AG08396 (cell line): ENCODE measurements at places on chromosomes 7 and 10.

DNA sequence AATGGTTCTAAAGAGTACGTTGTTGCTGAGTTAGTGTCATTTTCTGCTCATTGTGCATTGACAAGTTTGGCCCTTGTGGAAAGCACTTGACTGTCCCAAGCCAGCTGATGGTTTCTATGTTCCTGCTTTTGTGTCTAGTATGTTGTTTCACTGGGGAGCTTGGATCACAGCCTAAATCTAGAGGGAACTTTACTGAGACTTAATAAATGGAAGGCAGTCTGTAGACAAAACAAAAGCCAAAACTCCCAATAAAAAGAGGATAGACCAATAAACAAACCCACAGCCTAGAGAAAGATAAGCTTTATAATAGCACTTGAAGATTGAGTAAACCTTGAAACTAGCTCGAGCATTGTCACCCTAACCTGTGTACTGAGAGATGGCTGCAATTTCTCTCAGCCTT lies 196.8 kb downstream of the ADRA2A start:
- DNase-seq, result no peak

GRCh38 chr10:108850138-108850854 lies 1073.0 kb downstream of the XPNPEP1 start:
- DNase-seq, result no peak

DNA sequence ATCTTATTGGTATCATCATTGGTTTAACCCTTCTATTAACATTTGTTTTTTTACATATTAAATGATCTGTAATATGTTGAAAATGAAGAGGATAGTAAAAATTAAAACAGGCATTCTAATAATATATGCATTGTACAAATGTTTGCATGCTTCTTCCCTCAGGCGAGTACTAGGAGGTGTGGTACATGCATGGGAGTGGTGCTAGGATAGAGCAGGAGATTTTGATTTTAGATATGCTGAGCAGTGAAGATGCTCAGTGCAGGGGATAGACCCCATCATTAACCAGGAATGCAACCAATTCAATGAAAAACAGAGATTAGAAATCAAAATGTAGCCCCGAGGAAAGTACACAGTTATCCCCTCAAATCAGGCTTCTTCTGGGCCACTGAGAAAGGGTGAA lies 916.4 kb downstream of the LRMDA start:
- DNase-seq, result no peak

GRCh38 chr10:22503315-22504088 lies 158.2 kb downstream of the SPAG6 start:
- DNase-seq, result no peak

DNA sequence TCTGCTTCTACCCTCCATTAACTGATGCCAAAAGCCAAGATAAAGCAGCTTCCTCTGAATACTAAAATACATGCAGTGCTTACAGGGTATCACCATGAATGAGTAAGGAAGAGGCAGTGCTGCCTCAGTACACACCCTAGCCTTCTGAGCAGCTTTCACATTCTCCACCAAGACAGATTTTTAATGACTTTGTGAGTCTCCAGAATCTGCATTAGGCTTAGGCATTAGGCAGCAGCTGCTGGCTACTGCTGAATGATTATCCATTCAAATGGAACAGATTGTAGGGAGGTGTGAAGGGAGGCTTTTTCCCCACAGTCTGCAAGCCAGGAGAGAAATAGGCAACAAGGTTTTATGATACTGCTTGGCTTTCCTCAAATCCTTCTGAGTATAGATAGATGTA lies 1226.7 kb upstream of the LRRN3 start:
- DNase-seq, result no peak

- DNase-seq, result no peak
Observed at GRCh38 chr7:151107882-151108281, 21.6 kb downstream of the AGAP3 start.

- no peak for DNase-seq
Observed at GRCh38 chr10:24307116-24307515, 98.2 kb downstream of the KIAA1217 start.

GRCh38 chr10:80516506-80517075 lies 21.1 kb upstream of the SH2D4B start:
- no peak for DNase-seq

DNA sequence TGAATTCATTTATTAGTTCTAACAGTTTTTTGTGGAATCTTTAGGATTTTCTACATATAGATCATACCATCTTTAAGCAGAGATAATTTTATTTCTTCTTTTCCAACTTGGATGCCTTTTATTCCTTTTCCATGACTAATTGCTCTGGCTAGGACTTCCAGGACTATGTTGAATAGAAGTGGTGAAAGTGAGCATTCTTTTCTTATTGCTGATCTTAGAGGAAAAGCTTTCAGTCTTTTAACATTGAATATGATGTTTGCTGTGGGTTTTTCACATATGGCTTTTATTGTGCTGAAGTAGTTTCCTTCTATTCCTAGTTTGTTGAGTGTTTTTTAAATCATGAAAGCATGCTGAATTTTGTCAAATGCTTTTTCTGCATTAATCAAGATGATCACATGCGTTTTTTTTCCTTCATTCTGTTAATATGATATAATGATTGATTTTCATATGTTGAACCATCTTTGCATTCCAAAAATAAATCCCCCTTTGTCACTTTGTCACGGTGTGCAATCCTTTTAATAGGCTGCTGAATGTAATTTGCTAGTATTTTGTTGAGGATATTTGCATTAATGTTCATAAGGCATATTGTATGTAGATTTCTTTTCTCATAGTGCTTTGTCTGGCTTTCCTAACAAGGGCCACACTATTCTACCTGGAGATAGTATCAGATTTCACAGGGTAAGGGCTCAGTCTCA lies 92.9 kb downstream of the ZNF467 start:
- no peak for DNase-seq

DNA sequence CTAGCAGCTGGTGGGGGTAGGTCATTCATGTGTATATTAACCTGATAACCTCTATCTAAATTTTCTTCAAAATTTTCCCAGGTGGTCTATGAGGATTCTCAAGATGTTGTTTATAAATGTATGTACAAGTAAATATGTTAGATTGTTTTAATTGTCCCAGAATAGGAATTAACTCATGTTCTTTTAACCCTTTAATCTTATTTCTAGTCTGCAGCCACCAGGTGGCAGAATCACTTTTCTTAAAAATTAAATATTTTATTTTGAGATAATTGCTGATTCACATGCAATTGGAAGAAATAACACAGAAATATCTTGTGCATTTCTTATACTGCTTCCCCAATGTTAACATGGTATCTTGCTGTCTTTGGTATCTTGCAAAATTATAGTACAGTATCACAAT lies 589.5 kb downstream of the ARL4A start:
- no peak for DNase-seq

- no peak for DNase-seq
Observed at GRCh38 chr7:24301703-24302102, 17.7 kb downstream of the NPY start.

GRCh38 chr10:127805950-127806349 lies 69.0 kb downstream of the FOXI2 start:
- no peak for DNase-seq

- DNase-seq, result no peak
Observed at GRCh38 chr7:27203964-27204594, 4.2 kb upstream of the HOXA13 start.

- DNase-seq, result peak; percentile 28
Observed at GRCh38 chr7:107692501-107692900, 31.9 kb downstream of the SLC26A4 start.

- DNase-seq, result no peak
Observed at GRCh38 chr10:29668628-29669027, 33.9 kb upstream of the SVIL start.

DNA sequence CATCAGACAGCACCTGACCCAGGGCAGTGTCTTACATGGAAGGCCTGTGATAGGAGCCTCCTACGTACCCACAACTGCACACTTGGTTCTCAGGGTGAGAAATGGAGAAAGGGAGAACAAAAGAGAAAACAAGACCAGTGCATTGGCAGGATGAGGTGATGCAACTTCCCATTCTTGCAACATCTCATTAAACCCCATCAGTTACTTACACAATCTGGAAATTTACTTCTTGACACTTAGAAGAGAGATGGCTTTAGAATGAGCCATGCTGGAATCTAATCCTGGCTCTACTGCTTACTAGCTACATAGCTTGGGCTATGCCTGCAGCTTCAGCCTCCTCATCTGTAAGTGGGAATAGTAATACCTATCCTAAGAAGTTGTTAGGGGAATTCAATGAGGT lies 391.7 kb downstream of the KCNMA1 start:
- DNase-seq, result no peak

GRCh38 chr7:117493460-117493859 lies 13.6 kb downstream of the CFTR start:
- DNase-seq, result no peak

DNA sequence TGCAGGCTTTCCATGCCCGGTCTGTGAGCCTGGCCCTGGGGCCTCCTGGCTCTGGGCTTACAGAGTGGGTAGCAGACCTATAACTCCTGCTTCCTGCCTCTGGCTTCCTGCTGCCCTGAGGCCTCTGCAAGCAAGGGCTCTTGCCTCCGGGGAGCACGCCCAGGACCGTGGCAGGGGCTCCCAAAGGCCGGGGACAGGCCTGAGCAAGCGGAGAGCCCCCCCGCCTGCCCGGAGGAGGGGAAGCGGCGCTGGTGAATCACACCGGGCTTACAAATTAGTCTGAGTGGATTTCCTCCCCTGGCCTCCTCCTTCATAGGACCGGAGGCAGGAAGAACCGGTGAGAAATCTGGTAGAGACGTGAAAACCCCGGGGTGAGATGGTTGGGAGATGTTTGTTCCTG lies 1.5 kb upstream of the MYL10 start:
- no peak for DNase-seq

DNA sequence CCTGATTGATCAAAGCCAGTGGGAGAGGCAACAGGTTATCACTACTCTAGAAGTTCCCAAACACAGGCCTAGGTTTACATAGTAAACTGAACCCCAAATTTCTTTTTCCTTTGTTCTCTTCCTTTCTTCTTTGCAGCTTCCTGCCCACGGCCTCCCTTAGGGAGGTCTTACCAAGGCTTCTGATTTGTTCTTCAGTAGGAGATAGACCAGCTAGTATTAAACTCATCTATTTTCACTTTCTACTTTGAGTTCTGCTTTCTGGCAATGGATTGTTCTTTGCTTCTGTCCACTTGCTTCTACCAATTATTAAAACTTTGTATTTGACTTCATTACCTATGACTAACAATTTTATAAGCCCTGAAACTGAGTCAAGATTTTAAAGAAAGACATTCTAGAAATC lies 251.2 kb upstream of the FZD1 start:
- no peak for DNase-seq

DNA sequence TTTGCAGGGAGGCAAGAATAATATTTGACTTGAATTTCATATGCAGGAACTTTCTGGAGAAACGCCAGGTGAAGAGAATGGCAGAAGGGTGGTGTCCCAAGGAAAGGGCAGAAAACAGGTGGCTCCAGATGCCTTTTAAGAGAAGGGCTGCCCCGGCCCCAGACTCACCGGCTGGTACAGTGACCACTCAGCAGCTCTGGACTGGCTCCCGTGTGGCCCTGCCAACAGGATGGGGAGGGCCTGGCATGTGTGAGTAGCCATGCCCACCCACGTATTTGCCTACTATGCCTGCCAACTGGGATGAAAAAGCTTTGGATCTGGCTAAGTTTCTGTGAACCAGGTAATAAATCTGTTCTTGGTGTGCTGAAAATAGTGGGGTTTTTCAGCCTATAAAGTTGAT lies 159.5 kb downstream of the PRKAG2 start:
- no peak for DNase-seq

GRCh38 chr7:159014297-159015062 lies 130.2 kb downstream of the VIPR2 start:
- DNase-seq, result no peak

GRCh38 chr10:98170249-98171117 lies 36.0 kb downstream of the R3HCC1L start:
- DNase-seq, result peak; percentile 49

DNA sequence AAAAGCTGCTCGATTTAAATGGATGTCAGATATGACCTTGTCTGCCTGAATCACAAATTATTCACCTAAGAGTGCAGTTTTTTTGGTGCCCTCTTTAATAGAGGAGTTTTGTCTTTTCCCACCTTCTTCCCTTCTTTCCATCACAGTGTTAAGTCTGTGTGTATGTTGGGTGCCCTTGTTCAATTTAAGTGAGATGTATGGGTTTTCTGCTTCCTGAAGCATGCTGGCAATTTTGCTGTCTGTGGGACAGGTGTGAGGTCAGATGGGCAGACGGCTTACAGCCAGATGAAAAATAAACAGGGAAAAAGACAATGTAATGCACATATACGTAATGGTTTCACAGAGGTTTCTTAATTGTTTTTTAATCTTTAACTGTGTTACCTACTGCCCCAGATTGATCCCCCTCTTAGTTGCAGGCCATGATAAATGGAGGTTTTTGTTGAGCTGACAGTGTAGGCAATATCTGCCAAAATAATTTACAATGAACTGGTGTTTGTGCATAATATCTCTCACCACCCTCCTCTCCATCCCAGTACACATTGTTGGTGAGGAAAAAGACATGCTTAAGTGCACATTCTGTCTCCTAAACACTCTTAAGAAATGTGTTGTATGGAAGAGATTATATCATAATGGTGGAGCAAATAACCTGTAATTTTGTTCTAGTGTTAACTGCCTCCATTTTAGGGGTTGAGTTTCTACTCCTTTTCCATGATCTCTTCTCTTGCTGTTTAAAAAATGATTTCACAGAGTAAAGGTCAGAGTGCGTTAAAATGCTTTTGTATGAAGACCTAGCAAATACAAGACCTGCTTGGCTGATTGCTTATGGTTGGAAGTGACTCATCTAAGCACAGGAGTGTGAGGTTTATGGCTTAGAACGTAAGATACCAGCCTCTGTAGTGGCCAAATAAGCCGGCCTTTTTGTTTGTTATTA lies 123.9 kb downstream of the LRRC4 start:
- no peak for DNase-seq

DNA sequence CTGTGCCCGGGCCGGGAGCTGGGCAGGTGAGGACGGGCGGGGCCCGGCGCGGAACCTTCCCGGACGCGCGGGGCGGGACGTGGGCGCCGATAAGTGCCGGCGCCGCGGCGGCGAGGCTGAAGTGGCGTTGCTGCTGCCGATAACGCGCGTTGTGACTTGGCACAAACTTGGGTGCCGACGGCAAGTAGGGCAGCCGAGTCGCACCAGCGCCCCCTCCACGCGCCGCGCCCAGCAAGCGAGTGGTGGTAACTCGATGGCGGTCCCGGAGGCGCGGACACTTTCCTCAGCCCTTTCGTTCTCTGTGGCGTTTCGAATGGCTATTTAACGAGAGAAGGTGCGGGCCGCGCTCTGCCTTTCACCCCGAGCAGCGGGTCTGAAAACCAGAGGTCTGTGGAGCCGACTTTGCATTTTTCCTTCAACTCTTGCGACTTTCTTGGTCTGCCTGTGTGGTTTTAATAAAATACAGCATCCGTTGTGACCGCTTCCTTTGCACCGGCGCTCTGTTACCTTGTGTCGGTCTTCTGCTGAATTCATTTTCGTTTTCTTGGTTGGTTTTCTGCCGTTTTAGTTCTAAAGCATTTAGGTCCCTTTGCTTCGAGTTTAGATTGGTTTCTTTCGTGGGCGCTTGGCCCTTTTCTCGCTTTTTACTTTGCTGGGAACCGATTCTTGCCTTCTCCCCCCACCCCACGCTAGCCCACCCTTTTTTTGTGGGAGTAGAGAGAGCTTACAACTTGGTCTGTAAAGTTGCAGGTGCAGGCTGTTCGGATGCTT lies 701 bp downstream of the STK17A start:
- DNase-seq, result peak; percentile 37

GRCh38 chr7:142851269-142851668 lies 3.6 kb upstream of the EPHB6 start:
- no peak for DNase-seq

- DNase-seq, result no peak
Observed at GRCh38 chr10:91598211-91598977, 34.5 kb downstream of the PPP1R3C start.
